Right lung (tissue), 10 donors: ENCODE measurements at places on chromosomes 2 and 18. TPM values are rescaled to one million over a fixed set of nuclear protein-coding genes. Genes with fewer than 3 reads are reported as not detected.

The SLC40A1 gene
- 249 TPM for polyA plus RNA-seq

The ERFE gene
- polyA plus RNA-seq, result 0.18 TPM

The CCL20 gene
- polyA plus RNA-seq, result 0.52 TPM

GRCh38 chr2:18548621-18549020 lies 11.8 kb downstream of the RDH14 start:
- no peak for DNase-seq

GRCh38 chr2:185998562-185999070 lies 260.0 kb downstream of the FSIP2 start:
- no peak for DNase-seq

GRCh38 chr18:6150430-6150829 lies 255.1 kb upstream of the TMEM200C start:
- no peak for DNase-seq

- no peak for DNase-seq
Measured at GRCh38 chr2:37365669-37366068, 21.2 kb downstream of the QPCT start.

DNA sequence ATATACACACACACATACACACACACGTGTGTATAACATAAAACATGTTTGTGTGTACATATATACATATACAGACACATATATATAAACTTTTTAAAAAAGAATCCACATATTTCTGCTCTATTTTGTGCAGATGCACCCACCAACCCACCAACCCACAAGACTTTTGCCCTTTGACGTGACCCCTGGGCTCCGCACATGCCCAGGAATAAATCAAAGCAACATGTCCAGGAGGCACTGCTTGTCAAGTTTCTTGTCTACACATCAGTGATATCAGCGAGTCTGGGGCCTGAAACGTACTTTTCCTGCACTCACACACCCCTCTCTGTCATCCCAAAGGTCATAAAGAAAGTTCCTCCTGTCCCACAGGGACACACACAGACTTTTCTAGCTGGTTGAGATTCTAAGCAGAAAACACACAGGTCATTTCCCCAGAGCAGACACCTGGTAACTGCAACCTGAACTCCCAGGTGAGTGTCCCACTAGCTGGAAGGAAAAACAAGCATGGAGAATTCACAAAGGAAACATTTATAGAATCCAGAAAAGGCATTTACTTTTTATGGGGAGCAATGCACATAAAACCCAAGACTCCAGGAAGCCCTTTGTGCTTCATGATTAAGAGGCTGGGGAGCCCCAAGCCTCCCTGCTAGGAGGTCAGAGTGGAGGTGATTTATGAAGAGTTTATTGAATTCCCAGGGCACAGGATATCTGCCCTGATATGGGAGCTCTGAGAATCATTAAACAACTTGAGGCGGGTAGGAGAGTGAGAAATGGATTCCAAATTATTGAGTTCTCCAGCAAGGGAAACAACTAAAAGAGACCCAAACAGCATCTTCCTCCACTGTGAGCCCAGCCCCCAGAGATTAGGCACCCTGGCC lies 211.6 kb downstream of the MGAT5 start:
- no peak for DNase-seq
